Activated naive CD4-positive, alpha-beta T cell treated with anti-CD3 and anti-CD28 coated beads for 36 hours (primary cell): ENCODE measurements at places on chromosomes 5 and 9. TPM values are rescaled to one million over a fixed set of nuclear protein-coding genes. Genes with fewer than 3 reads are reported as not detected.
A peak's percentile ranks its signal among the peaks of the same experiment; 100 is the strongest.

DEPDC1B gene
- total RNA-seq, result 35.0 TPM

NTRK2 gene
- total RNA-seq, result 0.05 TPM

LHX3 gene
- not detected for total RNA-seq

ASB6 gene
- total RNA-seq, result 13.8 TPM

OR1Q1 gene
- total RNA-seq, result not detected

TTC23L gene
- 0.42 TPM for total RNA-seq

NEUROG1 gene
- total RNA-seq, result not detected

FBN2 gene
- not detected for total RNA-seq

DNA sequence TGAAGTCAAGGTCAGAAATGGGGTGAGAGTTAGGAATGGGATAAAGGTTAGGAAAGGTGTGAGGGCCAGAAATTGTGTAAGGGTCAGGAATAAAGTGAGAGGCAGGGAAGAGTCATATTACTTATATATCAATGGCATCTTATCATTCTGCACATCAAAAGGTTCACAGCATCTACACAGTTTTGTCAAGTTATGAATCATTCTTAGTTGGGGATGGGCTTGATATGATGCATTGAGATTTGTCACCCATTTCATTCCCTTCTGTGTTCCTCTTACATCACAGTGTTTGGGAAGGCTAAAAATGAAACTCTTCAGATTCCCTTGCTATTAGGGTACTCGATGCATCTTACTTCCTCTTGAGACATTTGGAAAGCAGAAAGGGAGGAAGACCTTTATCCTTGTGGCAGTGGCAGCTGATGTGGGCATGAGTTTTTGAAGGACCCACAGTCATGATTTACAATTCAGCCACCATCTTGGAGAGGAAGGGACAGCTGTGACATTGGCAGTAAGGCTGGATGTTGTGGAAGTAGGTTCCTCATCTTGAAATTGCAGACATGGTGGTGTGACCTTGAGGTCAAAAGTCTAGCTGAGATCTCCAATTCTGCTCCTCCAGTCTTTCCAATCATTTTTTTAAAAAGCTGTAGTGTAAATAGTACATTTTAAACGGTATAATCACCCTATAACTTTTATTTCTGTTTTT is 24.2 kb upstream of the NPR3 start:
- DNase-seq, result no peak

DNA sequence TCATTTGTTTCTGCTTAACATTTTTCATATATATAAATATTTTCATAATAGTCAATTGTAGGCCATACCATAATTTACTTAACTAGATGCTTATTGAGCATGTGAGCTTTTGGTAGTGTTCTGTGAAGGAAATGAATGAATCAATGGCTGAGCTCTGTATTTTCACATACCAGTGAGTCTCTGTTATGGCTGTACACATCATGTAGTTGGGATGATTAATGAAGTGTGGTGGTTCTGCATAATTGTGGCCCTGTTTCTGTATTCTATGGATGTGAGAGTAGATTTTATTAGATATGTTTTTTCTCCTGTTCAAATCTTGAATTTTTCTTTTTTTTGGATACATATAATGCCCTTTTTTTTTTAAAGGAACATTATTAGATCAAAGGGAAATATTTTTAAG is 56.2 kb downstream of the CTNNA1 start:
- DNase-seq, result no peak

GRCh38 chr5:119330367-119331183 is 25.2 kb upstream of the TNFAIP8 start:
- peak; percentile 59 for DNase-seq

GRCh38 chr5:98099448-98100105 is 673.9 kb upstream of the RGMB start:
- DNase-seq, result no peak

GRCh38 chr5:8756498-8757084 is 789.3 kb downstream of the SEMA5A start:
- peak; percentile 5 for DNase-seq

GRCh38 chr5:115738830-115739229 is 77.6 kb downstream of the CDO1 start:
- no peak for DNase-seq

DNA sequence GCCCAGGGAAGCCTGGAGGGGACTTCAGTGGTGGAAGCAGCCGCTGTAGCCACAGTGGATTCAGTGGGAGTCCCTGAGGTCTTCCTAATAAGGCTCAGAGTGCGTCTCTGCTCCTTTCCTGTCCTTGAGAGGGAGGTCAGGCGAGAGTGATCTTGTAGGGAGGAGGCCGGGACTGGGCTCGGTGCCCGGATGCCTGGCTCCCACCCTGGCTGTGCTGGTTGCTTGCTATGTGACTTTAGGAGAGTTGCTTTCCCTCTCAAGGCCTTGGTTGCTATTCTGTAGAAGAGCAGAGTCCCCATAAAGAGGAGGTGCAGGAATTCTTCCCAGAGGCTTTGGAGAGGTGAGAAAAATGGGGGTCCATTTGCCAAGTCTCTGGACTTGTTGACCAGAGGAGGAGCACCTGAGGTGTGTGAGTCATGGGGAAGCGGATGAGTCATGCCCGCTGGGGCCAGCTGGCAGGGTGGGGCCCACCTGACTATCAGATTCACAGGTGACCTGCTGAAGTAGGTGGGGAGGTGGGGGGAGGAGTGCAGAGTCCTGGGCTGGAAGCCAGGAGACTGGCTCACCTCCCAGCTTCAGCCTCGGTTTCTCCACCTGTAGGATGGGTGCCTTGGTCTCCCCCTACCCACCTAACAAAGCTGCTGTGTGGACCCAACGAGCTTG is 13.8 kb downstream of the GSN start:
- no peak for DNase-seq

DNA sequence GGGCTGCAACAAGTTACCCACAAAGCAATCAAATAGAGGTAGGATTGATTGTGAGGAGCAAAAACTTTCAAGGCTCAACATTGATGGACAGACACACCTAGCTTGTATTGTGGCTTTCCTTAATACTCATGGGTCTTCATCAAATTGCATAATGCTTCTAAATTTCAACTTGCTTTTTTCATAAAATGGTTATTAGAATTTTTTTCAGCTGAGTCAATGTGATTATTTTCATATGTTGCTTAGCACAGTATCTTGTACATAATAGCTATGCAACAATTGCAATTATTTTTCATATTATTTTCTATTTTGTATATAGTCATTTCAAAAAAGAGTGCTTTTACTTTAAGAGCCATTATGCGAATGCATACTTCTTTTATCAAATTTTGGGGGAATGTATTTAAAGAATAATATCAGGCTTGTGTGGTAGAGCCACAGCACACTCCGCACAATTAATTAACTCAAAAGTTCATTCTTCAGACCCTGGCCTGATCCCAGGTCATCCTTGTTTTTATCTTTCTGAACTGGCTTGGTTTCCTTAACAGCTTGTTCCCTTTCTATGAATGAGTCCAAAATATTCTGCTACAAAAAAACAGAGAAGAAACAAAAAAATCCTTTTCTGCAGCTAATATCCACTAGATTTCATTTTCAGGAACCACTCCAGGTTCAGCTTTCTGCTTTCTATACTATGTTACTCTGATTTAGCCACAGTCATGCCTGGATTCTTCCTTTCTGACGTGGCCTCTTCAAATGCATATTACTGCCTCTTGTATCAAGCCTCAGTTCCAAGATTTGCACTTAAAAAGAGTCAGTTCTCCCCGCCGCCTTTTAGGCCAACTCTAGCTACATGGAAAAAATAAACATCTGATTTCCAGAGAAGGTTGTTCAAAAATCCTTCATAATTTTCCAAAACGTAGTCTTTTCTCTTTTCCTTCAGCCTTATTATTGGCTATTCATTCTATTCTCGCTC is 45.3 kb upstream of the CDH9 start:
- DNase-seq, result no peak

- no peak for DNase-seq
Measured at GRCh38 chr9:16743375-16743774, 127.1 kb downstream of the BNC2 start.

GRCh38 chr9:88443480-88444113 is 55.4 kb downstream of the SPIN1 start:
- DNase-seq, result no peak

DNA sequence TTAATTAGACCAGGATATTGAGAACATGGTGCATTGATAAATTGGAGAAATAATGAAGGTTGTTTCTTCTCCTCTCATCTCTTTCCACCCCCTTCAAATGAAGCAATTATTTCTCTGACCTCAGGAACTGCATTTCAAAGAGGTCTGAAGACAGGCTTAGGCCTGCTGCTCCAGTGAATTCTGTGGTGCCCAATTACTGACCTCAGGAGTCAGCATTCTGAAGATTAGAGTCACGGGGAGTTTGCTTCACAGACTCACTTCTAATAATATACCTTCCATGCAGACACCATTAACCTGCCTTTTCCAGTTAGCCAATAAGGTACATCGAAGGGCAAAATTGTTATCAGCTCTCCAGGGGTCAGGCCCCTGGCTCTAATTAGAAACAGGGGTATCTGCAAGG is 270.9 kb downstream of the GAS1 start:
- no peak for DNase-seq

DNA sequence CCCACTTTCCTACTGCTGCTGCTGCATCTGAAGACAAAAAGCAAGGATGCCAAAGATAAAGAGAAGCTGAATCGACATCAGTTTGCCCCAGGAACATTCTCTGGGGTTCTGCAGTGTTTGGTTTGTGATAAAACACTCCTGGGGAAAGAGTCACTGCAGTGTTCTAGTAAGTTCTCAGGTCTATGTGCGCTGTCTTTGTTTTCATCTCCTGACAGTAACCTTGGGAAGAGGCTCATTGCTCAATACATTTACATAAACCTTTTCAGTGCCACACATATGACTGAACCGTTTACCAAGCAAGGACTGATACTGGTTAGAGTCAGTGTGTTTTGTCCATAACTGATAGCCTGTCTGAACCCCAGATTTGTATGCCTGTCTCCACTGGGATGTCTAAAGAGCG is 232.1 kb downstream of the ARHGEF28 start:
- DNase-seq, result no peak

- DNase-seq, result peak; percentile 73
Measured at GRCh38 chr5:151153766-151154272, 3.8 kb downstream of the ANXA6 start.

- DNase-seq, result no peak
Measured at GRCh38 chr5:54792611-54793404, 192.6 kb downstream of the ESM1 start.

DNA sequence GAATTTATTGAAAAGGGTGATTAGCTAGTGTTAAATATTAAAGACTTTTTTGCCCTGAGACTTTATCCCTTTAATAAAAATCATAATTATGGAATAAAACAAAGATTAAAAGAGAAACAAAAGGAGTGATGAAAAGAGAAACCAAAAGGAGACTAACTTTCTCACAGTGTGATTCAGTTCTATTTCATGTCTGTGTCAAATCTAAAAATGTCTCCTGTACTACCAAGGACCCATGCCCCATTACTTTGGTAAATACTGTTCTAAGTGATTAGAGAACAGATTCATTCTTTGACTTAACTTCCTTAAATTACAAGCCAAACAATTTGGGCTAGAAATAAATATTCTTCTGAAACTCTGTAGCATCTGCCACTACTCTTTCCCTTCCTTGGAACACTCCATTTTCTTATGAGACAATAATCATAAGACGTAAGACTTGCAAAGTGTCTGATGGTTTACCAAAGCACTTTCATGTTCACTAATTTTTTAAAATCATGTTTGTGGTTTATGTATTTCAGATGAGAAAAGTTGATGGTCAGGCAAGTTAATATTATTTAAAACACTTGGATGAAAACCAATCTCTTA is 319.0 kb downstream of the EBF1 start:
- DNase-seq, result no peak

GRCh38 chr9:26974927-26975326 is 18.7 kb downstream of the IFT74 start:
- DNase-seq, result no peak

DNA sequence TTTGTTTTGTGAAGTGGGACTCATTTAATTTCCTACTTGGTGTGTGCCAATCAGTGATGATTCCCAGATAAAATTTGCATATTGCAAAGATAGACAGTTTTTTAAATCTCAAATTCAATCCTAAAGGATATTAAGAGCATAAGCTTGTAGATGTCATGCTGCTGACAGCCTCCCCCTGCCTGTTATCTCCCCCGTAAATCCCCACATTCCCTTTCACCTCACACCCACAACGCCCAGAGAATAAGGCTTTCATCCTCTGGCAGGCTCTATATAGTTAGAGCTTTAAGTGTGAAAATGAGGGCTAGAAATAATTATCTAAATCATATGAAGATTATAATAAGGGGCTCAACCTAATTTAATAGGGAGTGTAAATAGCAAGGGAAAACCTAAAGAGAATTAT is 265.0 kb downstream of the TRPM3 start:
- no peak for DNase-seq

DNA sequence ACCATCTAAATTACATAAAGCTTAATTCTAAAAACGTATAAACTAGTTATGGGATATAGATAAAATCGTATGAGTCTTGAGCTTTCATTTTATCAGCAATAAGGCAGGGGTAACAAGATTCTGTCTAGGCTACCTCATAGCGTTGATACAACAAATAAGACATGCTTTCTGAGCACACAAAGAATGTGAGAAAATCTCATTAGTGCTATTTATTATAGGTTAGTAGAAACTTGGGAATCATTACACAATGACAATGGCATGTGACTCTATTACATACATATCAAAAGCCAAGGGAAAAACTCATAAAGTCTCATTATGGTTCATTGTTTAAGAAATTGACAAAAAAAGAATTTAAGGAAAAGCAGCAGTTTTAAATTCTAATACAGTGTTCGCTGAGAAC is 448.6 kb downstream of the PLK2 start:
- DNase-seq, result no peak

DNA sequence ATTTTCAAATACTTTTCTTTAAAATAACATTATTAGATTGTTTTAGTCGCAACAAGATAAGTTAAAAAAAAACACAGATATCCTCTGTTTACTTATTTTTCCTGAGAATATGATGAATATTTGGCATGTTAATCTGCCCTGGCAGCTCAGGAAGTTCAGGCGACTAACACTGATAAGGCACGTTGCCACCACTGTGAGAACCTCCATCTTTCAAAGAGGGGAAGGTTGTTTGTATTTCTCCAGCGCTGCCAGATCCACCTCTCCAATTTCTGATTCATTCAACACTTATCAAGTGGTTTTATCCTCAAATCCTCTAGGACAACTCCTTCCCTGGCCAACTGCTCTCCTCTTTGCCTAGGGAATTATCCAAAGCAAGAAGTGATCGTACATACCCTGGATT is 21.8 kb downstream of the CTNNAL1 start:
- no peak for DNase-seq
